ENCODE measurements at places on chromosomes 7 and 10. TPM values are rescaled to one million over a fixed set of nuclear protein-coding genes. Genes with fewer than 3 reads are reported as not detected.

ARHGEF35 gene
- 0.38 TPM for total RNA-seq

TUBB8 gene
- total RNA-seq, result not detected

SEM1 gene
- total RNA-seq, result 51.0 TPM

WEE2 gene
- not detected for total RNA-seq

GRCh38 chr7:144408121-144408520 lies 4.6 kb upstream of the NOBOX start:
- no peak for DNase-seq

DNA sequence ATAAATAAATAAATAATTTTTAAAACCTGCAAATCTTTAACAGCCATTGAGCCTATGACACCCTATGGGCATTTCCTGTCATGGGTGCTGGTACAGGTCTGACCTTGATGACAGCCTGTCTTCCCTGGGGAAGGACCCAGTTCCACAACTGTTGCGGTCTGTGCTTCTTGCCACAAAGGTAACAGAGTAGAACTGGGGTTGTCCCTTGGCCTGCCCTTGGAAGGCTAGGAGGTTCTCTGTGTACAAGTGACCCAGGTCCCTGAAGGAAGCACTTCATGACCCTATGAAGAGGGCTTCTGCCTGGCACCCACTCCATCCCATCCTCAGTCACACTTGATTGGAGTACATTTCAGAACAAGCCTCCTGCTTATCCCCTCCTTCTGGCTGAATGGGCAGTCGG lies 66.9 kb downstream of the OGDH start:
- no peak for DNase-seq

- no peak for DNase-seq
Observed at GRCh38 chr10:15595260-15595659, 124.5 kb downstream of the ITGA8 start.

- no peak for DNase-seq
Observed at GRCh38 chr7:155791836-155792235, 20.4 kb downstream of the SHH start.

DNA sequence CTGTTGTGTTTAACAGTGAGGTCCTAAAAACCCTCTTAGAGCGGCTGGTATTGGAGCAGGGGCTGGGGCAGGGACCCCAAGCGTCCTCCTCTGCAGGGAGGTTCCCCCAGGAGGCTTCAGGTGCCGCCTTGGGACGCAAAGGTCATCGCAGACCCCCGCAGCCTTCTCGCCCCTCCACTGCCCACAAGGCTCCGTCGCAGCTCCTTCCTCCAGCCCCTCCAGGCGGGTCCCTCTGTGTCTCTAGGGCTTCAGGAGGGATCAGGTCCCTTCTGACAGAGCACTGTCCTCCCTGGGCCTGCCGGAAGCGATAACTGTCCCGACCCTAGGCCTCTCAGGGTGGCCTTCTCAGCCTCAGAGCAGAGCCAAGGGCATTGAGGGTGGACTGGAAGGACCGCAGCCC lies 26.1 kb upstream of the AP5Z1 start:
- no peak for DNase-seq

GRCh38 chr7:20839987-20840386 lies 53.3 kb upstream of the SP8 start:
- DNase-seq, result no peak
